ENCODE measurements at places on chromosomes 3 and 15. TPM values are rescaled to one million over a fixed set of nuclear protein-coding genes. Genes with fewer than 3 reads are reported as not detected.
A peak's percentile ranks its signal among the peaks of the same experiment; 100 is the strongest.

DNA sequence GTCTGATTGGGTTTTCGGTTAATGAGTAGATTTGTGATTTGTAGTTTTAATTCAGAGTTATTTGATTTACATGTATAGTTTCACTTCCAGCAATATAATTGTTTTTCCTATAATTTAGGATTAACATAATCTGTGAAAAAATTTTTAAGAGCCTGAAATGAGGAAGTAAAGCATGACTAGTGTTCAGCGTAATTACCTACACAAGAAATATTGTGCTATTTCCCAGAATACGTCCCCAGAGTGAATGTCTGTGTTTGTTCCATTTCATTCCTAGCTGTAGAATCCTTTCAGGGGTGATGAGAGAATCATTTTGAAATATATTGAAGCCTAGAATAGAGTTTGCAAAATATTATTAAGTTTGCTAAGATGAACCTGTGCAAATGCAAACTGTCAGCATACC, 247.1 kb downstream of the BBX start:
- DNase-seq, result no peak

DNA sequence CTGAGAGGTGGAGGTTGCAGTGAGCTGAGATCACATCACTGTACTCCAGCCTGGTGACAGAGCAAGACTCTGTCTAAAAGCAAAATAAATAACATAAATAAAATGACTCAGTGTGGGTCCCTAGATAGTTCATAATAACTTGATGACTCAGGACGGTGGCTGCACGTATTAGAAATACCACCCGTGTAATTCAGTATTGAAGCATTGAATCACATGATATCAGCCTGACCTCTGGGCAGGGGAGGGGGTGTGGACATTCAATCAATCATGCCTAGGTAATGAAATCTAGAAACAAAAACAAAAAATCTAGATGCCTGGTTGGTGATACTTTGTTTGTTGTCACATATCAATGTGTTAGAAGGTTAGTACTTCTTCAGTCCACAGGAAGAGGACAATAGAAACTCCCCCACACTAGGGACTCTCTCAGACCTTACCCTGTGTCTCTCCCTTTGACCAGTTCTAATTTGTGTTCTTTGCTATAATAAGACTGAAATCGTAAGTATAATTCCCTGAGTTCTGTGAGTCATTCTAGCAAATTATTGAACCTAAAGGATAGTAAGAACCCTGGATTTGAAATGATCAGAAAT, 177.3 kb downstream of the GAP43 start:
- DNase-seq, result no peak

DNA sequence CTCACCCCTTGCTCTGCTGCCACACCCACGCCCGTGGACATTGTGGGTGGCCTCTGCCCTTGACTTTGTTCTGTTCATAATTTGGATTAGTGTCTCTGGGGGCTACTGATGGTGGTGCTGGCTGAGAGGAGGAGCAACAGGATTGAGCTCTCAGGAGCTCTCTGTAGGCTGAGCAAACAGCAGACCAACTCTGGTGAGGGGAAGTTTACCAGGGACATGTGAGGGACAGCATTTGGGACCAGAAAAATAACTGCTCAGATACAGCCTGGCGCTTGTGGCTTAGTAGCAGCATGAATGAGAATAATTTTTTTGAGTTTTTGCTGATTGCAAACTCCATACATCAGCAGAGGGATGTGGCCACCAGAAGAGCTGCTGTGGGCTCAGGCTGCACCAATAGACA, 14.8 kb downstream of the PPCDC start:
- no peak for DNase-seq

GRCh38 chr15:76932135-76932966, 802 bp downstream of the RCN2 start:
- DNase-seq, result no peak

GRCh38 chr3:35664460-35664919, 25.2 kb downstream of the ARPP21 start:
- DNase-seq, result peak; percentile 84

DNA sequence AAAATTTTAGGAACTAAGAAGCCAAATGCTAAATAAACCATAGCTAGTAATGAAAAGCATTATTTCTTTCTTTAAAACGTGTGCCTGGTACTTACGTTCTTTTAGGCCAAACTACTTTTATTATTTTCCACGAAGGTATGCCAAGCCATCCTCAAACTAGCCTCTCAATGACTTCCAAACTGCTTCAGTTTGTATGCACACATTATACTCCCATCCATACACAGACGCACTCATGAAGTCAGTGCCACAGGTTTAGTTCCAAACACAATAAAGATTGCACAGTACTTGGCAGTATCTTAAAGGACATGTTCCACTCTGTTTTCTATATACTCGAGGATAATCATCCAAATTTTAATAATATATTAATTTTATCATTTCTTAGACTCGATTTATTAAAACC, 609.2 kb upstream of the ZNF385D start:
- DNase-seq, result no peak

DNA sequence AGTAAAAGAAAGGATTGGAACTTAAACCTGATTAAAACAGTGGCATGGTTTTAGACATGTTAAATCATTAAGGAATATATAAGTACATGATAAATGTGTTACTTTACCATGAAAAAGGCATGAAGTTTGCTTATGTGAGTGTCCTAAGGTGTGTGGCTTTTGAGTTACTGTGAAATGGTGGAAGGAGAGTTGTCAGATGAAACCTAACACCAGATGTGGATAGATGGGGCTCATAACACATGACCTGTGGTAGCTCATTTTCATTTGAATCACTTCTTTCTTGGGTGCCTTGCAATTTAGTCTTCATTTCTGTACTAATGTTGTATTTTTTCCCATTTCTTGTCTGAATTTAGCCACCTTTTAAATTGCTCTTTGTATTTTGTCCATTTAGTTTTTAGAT, 13.0 kb downstream of the MEF2A start:
- no peak for DNase-seq

DNA sequence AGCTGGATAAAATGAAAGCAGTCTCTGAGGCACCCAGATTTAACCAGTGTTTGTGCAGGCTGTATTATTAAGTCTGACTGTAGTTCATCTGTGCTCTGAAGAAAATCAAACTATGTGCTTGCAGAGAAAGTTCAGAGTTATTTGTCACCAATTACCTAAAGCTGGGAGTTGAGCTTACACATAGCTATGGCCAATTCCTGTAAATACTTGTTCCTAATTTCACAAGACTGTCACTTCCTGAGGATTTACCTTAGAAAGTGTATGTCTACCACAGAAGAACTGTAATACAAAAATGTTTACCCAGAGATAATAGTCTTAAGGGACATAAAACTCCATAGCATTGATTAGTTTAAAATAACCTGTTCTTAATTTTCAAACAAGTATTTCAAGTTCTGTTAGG, 628.4 kb upstream of the TGFBR2 start:
- no peak for DNase-seq

GRCh38 chr3:177724020-177724638, 526.8 kb upstream of the TBL1XR1 start:
- DNase-seq, result peak; percentile 89

DNA sequence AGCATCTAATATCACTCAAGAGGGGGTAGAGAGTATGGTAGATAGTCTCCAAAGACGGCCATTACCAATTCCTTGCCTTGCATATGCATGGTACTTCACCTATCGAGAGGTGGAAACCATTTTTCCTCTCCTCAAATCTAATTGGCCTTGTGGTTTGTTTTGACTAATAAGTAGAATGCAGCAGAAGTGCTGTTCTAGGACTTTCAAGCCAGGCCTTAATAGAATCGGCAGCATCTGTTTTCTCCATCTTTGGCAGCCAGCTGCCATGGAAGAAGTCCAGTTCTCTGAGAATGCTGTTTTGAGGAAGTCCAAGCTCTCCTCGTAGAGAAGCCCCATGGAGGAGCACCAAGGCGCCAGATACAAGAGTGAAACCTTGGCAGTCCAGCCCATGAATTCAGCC, 59.1 kb upstream of the RASGRP1 start:
- DNase-seq, result no peak

DNA sequence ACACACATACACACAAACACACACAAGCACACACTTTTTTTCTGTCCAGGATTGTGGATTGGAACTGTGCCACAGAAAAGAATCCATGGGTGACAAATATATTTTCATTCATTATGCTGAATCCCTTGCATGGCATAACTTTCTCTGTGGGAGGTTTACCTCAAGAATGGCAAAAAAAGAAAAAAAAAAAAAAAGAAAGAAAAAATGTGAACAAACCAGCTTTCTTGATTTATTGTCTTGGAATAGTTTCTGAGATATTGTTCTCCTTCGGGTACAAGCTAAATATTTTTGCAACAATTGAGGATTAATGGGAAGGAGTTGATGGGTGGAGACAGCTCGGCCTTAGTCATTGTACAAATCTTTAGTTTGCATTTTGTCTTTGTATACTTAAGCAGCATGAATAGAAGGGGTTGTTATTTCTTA, 153.1 kb downstream of the GMNC start:
- DNase-seq, result no peak

DNA sequence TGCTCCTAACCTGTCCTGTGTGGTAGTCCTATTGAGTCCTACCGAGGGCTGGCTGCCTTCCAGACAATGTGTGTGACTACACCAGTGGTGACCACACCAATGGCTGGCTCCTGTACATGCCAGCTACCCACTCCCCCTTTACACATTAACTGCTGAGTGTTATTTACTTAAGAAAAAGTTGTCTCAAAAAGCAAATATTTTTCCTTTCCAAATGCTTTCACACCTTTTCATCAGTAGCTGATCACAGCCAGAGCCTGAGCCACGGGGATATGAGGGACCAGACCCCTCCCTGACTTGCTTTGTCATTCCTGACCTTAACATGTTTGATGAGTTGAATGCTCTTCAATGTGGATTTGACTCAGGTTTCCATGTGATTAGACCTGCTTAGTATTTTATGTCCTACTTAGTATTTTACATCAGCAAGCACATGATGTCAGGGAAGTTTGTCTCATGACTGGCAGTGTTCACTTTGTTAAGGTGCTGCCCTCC, 29.6 kb upstream of the GREM1 start:
- DNase-seq, result no peak

GRCh38 chr15:52392008-52392687, 96.5 kb upstream of the MYO5C start:
- DNase-seq, result no peak

- no peak for DNase-seq
Measured at GRCh38 chr3:31868236-31868635, 112.8 kb downstream of the OSBPL10 start.

DNA sequence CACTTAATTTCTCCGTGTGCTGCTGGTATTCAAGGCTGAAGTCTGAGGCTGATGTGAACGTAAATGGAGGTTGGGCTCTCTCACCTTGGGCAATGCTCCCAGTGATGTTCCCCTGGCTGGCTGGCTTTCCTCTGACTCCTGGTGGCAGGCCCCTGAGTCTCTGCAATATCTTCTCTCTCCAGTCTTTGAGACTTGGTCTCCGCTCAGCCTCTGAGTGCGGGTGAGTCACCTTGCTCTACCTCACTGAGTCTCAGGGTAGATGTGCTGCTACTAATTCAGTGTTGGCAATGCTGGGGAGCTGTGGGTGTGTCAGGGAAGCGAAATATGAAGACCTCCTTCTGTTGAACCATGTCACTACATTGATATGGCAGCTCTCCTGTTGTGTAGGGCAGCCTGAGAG, 31.3 kb upstream of the TRIM59 start:
- DNase-seq, result no peak

GRCh38 chr3:128381609-128382008, 85.1 kb downstream of the DNAJB8 start:
- DNase-seq, result no peak

DNA sequence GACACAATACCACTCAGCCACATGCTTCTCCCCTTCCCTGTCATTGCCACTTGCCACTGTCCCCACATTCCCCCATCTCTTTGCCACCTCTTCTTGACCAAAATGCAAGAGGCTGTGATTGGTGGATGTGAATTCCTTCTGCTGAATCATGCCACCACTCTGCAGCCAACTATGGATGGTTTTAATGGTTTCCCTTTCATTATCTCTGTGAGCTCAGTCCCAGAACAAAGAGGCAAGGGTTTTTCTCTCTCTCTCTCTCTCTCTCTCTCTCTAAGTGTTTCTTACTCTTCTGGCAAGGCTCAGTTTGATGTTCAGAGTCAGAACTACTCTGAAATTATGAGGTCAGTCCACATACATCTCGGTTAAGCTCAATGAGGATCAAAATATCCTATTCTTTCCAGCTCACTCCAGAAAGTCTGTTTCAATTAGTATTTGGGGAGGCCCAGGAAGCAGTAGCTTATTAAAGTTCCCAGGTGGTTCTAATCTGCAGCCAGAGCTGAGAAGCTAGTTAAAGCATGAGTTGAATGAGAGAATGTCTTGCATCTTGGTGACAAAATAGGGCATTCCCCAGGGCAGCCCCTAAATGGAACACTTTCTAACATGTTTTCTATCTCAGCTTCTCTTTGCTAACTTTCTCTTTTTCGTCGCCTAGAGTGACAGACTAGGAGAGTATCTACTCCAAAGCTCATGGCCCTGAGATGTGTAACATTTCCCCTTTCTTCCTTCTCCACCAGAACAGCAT, 8.5 kb upstream of the ILDR1 start:
- no peak for DNase-seq

- no peak for DNase-seq
Measured at GRCh38 chr3:153866901-153867300, 254.3 kb upstream of the ARHGEF26 start.

- DNase-seq, result no peak
Measured at GRCh38 chr3:129622933-129623332, 16.5 kb upstream of the PLXND1 start.

- peak; percentile 31 for DNase-seq
Measured at GRCh38 chr3:31092748-31093589, 198.5 kb upstream of the GADL1 start.

- DNase-seq, result no peak
Measured at GRCh38 chr15:99671926-99672635, 61.2 kb downstream of the LYSMD4 start.

- DNase-seq, result no peak
Measured at GRCh38 chr3:183044547-183045229, 54.6 kb downstream of the MCCC1 start.

DNA sequence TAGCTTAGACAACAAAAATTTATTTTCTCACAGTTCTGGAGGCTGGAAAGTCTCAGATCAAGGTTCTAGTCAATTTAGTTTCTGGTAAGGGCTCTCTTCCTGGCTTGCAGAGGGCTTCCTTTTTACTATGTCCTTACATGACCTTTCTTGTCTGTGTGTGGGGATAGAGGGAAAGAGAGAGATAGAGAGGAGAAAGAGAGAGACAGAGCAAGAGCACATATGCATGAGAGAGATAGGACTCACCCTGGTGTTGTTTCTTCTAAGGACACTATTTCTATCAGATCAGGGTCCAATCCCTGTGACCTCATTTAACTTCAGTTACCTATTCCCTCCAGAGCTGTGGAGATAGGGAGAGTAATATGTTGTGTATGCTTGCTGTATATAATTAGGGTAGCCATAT, 44.9 kb upstream of the TEX9 start:
- DNase-seq, result no peak

- DNase-seq, result no peak
Measured at GRCh38 chr3:34107669-34108068, 309.2 kb downstream of the PDCD6IP start.

The ADAMTS9 gene
- 31.3 TPM for total RNA-seq

The MRAS gene
- total RNA-seq, result 166 TPM

The B3GALNT1 gene
- total RNA-seq, result 1.7 TPM

The AMIGO3 gene
- not detected for total RNA-seq

The SUSD5 gene
- 0.34 TPM for total RNA-seq

The SPINT1 gene
- total RNA-seq, result 0.19 TPM

The ATG3 gene
- 27.9 TPM for total RNA-seq

The TGM5 gene
- not detected for total RNA-seq

The GOLGA8M gene
- 0.52 TPM for total RNA-seq

The GATA2 gene
- 8.8 TPM for total RNA-seq

The RLBP1 gene
- total RNA-seq, result not detected

The FBN1 gene
- 22.0 TPM for total RNA-seq
